Stimulated activated CD8-positive, alpha-beta memory T cell treated with anti-CD3 and anti-CD28 coated beads, Interleukin-7, amount 100 ng/mL, for 1 hour (primary cell): ENCODE measurements at places on chromosomes 2 and 18.

- DNase-seq: no peak
These were observed 87.7 kb downstream of the SPRED2 start for GRCh38 chr2:65344689-65345088.

- DNase-seq: no peak
These were observed 32.8 kb upstream of the ACKR3 start for GRCh38 chr2:236536727-236537398.

GRCh38 chr18:13566941-13567746 lies 159.2 kb downstream of the FAM210A start:
- DNase-seq: no peak

GRCh38 chr2:113181258-113182051 lies 7.7 kb downstream of the PSD4 start:
- DNase-seq: no peak

- no peak for DNase-seq
These were observed 55.3 kb upstream of the CSRNP3 start for GRCh38 chr2:165414187-165414586.

DNA sequence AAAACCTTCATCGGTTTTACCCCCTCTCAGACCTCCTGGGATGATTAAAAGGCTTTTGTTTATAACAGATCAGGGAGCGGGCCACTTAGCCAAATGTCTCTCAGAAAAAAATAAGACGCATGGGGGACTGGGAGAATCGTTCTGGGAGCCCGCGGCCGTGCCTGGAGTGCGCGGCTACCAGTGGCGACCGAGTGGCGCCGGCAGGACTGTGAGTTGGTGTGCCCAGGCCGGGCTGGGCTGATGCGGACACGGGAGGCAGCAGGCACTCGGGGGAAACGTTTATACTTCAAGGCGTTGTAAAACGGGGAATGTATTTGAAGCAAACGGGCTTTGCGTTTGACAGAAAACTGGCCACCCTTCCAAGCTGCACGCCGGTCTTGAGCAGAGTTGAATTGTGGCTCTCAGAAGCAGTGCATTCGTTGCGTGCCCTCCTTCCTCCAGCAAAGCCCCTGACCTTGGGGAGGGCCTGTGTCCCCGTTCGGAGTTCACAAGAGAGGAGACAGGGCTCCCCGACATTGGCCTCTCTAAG lies 4.7 kb upstream of the HOXD10 start:
- no peak for DNase-seq

DNA sequence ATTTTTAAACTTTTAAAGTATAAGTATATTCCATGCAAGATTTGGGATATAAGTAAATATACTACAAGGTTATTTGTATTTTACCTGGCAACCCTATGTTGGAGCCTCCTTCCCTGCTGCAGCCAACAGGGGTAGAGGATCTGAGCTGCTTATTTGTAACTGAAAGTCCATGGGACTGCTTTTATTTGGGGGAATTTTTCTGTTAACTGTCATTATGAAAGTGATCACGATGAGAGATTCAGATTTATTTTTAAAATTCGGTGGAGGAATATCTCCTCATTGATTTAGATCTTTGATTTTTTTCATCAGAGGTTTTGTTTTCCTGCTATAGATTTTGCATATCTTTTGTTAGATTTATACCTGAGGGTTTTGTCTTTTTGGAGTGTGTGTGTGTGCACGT lies 215.9 kb downstream of the PRKCE start:
- no peak for DNase-seq

- no peak for DNase-seq
These were observed 169.2 kb downstream of the CDH20 start for GRCh38 chr18:61502472-61502871.

DNA sequence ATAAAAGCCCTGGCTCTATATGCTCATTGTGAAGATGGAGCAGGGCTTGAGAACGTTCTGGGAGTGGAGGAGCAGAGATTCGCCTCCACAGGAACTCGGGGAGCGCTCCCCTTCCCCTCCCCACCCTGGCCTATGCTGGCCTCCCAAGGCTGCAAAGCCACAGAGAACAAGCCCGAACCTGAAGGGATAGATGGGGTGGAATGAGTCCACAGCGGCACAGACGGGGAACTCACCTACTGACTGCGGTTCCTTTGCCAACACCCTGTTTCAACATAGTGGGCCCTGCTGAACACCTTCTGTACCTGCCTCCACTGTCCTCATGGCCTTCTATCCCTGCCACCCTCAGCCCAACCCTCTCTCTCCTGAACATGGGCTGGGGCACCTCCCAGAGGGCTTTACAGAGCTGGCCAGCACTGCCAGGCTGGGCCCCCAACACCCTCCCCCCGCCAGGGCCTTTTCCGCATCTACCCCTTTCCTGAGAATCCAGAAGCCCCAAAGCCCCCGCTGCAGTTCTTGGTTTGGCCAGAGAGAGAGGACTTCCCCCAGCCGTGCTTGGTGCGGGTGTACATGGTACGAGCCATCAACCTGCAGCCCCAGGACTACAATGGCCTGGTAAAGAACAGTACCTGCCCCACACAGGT lies 41.5 kb downstream of the LMAN2L start:
- no peak for DNase-seq

- no peak for DNase-seq
These were observed 117.3 kb downstream of the DYM start for GRCh38 chr18:49343179-49343578.

- no peak for DNase-seq
These were observed 2.9 kb downstream of the MXD1 start for GRCh38 chr2:69917852-69918251.

DNA sequence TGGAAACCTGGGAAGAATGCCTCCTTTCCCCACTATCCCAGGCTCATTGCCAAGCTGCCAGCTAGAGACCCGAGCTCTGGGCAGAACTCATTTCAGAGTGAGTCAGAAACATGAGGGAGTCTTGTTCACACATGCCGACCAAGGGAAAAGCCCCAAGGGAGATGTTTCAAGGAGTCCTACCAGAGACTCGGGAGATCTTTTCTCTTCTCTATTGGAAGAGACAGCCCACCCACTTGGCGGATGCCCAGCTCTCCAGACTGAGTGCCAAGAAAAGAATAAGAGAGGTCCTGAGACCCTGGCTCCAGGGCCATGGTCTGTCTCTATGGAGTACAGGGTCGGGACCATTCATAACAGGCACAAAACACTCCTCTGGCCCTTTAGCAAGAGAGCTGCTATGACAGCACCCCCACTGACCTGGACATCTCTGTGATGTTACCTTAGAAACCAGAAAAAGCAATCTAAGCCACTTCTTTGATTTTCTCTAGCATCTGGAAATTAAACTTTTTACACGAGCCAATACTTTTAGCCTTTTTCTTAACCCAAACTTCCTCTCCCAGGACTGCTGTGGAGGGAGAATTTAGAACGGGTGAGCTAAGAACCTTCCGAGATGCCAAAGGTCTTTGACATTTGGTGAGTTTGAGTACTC lies 18.5 kb upstream of the IGFBP5 start:
- no peak for DNase-seq

DNA sequence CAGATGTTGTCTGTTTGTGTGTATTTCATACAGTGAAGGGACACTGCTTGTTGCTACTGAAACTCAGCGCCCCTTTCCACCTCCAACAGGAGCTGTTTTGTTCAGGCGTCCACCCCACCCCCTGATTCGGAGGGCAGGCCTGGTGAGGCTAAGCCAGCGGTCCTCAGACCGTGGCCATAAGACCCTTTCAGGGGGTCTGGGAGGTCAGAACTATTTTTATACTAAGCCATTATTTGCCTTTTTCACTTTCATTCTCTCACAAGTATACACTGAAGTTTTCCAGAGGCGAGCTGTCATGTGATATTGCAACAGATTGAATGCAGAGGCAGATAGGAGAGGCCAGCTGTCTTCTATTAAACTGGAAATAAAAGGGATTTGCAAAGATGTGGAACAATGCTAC lies 39.7 kb upstream of the IGFBP5 start:
- DNase-seq: no peak

DNA sequence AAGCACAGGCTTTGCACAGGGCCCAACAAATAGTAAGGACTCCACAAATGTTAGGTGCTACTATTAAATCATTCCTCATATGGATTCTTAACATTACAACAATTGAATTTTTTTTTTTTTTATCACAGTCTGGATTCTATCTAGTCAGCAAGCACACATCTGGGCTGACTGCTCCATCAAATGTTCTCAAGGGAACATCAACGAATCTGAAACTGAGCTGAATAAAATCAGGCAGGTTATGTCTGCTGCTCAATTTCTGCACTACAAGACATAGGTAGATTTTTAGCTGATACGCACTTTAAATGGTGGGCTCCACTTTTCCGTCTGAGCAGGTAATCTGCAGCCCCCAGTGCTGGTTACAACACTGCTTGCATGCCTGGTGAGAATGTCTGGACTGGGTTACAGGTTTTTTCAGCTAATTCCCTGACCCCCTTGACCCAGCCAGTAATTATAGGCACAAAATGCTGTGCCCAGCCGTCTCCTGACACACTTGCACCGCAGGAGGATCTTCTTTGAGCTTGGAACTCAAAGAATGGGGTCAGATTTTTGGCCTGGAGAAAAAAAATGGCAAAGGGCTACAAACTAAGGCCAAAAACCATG lies 44.6 kb downstream of the ADD2 start:
- DNase-seq: no peak

- DNase-seq: no peak
These were observed 36.3 kb upstream of the ITM2C start for GRCh38 chr2:230828272-230828961.

- DNase-seq: no peak
These were observed 86.0 kb downstream of the DCC start for GRCh38 chr18:52426041-52426440.

GRCh38 chr2:176106581-176107539 lies at the start of gene HOXD11:
Gene HOXD11, plus strand, starts transcription at chr2:176107280. Its CDS starts 76 bp downstream, at chr2:176107356.
- no peak for DNase-seq

DNA sequence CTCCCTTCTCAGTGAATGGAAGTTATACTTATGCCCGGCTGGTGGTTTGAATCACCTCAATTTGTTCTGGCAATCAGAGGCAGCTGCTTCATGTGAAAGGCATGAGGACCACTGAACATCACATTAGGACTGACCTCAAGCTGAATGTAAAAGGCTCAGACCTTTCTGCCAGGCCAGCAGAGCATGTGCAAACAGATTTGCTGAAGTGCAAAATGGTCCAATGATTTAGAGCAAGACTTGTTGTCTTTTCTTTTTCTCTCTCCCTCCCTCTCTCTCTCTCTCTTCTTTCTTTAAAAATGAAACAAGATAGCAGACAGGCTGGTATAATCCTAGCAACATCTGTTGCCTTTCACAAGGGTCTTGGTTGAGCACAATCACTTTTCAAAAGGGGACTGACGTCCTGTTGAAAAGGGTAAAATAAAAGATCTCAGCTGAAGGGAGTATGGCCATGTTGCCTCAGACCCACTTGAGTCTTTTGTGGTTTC lies 13.3 kb upstream of the CDH7 start:
- DNase-seq: no peak

GRCh38 chr2:91477731-91478672 lies 2786.5 kb downstream of the RPIA start:
- no peak for DNase-seq

DNA sequence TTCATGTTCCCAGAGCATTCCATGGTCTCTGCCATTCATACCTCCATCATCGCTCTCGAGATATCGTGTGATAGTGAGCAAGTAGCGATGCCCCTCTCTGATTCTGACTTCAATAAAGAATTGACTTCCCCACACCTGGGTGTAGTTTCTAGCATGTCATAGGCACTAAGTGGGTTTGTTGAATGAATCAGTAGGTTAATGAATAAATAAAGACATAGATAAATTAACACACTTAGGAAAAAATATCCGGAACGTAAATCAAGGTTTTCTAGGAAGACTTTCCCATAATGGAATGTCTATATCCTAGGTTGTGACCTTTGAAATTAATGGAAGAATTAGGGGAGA lies 159.1 kb downstream of the DOCK10 start:
- DNase-seq: no peak

DNA sequence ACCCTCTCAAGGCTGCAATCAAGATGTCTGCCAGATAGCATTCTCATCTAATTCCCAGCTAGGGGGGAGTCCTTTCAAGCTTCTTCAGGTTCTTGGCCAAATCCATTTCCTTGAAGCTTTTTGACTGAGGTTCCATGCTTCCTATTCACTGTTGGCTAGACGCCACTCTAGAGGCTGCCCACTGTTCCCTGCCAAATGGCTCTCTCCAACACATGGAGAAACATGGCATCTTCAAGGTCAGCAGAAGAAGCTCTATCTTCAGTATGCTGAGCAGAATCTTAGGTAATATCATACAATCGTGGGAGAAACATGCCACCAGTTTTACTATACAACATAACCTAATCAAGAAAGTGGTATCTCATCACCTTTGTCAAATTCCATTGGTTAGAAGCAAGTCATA lies 1985.1 kb upstream of the CELF4 start:
- no peak for DNase-seq

DNA sequence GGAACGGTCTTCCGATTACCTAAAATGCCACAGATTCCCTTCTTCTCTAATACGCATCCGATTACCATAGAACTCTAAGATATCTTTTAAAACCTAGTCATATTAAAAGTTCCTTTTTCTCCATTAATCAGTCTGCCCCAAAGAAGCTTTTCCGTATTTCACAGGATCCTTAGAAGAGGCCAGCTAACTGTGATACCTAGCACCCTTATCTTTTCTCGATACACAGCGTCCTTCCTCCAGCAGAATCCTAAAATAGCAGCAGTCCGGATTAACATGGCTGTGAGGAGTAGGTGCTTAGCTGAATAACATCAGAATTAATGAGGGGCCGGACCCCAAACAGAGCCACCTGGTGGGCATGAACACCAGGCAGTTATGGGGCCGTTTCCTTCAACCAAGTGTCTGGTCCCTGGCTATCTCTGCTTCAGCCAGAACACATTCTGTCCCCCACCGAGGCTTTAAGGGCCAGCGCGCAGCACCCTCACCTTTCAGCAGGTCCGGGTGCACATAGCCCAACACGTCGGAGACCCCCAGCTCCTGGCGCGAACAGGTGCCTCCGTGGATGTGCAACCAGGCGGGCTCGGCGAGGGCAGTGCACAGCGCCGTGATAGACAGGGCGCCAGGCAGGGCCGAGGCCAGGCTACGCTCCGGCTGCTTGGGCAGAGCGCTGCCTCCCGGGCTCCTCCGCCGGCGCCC lies 995 bp downstream of the TMEM127 start:
- DNase-seq: no peak

DNA sequence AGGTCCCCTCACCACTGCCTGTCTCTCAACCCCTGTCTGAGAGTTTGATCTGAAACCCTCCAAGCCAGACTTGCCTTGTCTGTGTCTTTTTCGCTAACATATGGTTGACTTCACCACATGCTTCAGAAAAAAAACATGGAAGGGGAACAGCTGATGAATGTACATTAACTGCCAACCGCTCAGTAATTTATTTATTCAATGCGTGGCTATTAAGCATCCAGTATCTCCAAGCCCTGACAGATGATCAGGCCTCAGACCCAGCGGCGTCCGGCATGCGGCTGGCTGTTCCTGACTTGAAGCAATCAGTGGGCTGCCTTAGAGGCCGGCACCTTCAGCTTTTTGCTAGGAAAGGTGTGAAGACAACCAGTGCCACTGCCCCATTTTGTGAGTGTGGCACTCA lies 62.3 kb downstream of the NGEF start:
- no peak for DNase-seq
